ENCODE measurements at places on chromosomes 1 and 21. TPM values are rescaled to one million over a fixed set of nuclear protein-coding genes. Genes with fewer than 3 reads are reported as not detected.

DNA sequence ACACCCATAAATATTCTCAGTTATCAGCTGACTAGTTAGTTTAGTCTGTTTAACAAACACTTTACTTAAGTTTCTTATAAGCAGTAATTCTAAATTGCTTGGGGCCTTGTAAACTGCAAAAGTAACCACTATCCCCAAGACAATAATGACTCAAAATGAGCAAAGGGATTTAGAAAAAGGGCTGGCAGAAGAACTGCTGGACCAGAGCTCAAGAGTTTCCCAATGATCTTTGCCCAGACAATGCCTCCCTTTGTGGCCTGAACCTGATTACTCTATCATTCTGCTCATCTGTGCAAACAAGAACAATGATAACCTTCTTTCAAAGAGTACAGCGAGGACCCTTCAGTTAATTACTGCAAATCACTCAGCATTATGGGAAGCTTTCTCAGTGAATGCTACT lies 123.5 kb downstream of the TIAM1 start:
- no peak for DNase-seq

- DNase-seq, result no peak
Measured at GRCh38 chr1:177907000-177907399, 62.9 kb downstream of the SEC16B start.

- DNase-seq, result no peak
Measured at GRCh38 chr1:105724286-105724685, 1332.2 kb upstream of the PRMT6 start.

DNA sequence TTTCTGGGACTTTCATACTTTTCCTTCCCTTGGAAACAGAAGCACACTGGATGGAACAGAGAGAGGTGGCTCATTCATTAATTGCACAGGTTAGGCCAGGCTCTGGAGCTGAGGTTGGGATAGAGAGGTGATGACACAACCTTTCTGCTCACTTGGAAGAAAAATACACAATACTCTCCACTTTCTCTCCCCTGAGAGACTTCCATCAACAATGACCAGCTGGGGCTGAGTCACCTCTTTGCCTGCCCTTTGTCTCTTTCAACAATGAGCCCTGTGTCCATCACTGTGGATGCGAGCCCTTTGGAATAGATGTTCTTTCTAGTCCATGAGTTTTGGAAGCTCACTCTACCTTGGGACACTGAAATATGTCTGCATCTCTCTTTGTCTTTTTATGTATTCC lies 43.1 kb downstream of the ATP2B4 start:
- DNase-seq, result no peak

DNA sequence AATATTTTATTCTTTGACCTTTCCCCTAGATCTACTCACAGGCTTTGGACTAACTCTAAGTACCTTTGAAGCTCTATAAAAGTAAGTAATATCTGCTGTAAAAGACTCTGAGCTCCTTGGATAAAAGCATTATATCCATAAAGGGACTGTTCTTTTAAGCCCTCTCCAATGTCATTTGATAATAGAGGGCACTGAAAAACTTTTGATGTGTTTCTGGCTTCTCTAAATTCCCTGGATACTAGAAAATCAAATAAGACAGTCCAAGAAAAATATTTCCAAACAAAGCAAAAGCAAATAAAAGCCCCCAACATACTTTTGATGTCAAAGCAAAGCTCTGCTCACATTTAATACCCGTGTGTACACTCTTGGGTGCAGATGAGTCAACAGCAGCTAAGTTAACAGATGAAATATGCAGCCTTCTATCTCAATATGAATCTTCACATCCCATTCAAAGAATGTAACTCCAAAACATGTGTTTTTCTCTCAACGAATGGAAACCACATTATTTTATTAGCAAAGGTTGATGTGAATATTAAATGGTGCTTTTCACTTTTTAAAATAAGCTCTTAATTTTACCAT lies 230.3 kb downstream of the CENPF start:
- no peak for DNase-seq

DNA sequence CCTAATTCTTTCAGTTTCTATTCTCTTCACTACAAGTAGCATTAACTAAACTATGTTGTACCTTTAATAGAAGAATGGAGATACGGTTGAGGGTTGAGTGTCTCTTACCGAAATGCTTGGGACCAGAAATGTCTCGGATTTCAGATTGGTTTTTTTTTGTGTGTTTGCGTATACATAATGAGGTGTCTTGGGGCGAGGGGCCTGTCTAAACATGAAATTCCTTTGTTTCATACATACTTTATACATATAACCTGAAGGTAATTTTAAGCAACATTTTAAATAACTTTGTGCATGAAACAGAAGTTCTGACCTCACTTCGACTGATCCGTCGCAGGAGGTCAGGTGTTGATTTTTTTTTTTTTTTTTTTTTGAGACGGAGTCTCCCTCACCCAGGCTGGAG lies 36.3 kb upstream of the MYOCOS start:
- no peak for DNase-seq

DNA sequence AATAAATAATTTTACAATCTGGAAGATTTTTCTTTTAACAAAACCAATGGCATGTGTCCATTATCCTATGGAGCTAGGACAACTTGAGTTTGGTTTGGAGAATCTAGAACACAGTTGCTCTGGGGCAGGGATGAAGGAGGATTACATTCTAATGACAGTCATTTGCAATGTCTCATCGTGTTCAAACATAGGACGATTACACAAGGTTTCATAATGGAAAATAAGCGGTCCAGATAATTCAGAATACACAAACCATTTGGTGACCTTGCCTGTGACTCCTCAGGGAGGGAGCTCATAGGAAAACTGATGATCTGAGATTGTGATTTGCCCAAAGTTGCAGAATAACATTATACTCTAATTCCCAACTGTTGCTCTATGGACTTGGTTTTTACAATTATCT lies 27.6 kb upstream of the RGL1 start:
- no peak for DNase-seq

- DNase-seq, result no peak
Measured at GRCh38 chr1:18635891-18636595, 5.4 kb downstream of the PAX7 start.

DNA sequence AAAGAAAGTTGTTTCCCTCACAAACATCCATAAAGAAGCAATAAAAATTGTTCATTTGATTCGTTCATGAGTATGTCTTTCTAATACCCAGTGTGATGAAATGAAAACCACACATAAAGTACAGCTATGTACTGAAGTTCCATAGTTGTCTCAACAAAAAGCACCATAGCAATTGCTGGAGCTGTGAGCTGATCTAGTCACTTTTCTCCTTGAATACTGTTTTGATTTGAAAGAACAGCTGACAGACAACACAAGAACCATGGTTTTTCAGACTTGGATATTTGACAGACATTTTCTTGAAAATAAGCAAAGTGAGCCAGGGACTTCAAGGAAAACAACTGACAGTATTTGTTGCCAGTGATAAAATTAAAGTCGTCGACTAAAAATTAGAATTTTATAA lies 237.1 kb upstream of the PLD5 start:
- DNase-seq, result no peak

ISG15 gene
- total RNA-seq, result 76.7 TPM

AMY1C gene
- total RNA-seq, result not detected

DNA sequence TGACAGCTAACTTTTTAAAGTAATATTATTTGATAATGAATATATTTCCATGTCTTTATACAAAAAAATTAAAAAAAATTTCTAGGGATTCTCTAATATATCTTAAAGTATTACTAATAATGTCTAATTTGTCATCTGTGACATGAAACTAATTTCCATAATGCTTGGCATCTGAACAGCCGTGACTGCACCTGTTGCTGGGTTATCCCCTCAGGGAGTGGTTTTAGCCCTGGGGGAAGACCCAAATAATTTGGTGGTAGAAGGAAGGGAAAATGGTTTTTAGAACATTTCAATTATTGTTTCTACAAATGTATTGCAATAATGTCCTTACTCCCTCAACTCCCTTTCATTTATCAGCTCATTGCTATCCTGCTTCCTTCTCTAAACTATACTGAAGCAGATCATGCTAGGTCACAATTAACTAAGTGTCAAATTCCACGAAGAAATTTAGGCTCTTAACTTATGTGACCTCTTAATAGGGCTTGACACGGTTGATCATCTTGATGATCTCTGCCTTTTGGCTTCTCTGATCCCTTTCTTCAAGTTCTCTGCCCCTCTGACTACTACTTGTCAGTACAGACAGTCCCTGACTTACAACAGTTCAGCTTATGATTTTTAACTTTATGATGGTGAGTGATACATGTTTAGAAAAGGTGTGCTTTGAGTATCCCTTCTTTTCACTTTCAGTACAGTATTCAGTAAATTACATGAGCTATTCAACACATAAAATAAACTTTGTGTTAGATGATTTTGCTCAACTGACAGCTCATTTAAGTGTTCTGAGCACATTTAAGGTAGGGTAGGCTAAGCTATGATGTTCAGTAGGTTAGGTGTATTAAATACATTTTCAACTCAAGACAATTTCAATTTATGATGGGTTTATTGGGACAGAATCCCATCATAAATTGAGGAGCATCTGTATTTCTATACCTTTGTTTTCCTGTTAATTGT lies 26.4 kb upstream of the DPH5 start:
- DNase-seq, result no peak

MYCL gene
- not detected for total RNA-seq

RHD gene
- 0.20 TPM for total RNA-seq

DNA sequence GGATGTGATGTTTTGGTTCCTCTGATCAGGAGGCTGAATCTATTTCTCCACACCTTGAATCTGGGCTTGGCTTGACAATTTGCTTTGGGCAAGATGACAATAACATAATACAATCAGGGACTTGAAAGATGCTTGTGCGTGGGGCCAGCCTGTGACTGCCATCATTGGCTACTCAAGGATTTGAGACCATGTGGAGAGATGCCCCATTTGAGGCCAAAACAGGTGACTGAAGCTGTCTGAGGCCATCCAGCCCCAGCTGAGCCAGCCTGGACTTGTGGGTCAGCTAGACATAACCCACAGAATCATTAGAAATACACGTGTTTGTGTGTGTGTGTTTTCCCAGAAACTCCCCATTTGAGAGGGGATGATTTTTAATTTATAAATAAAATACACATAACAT lies 421.5 kb downstream of the PTPRU start:
- DNase-seq, result no peak

- peak; percentile 29 for DNase-seq
Measured at GRCh38 chr1:11364170-11364569, 91.2 kb downstream of the UBIAD1 start.

TGFB2 gene
- not detected for total RNA-seq

RTCA gene
- total RNA-seq, result 49.9 TPM

DNA sequence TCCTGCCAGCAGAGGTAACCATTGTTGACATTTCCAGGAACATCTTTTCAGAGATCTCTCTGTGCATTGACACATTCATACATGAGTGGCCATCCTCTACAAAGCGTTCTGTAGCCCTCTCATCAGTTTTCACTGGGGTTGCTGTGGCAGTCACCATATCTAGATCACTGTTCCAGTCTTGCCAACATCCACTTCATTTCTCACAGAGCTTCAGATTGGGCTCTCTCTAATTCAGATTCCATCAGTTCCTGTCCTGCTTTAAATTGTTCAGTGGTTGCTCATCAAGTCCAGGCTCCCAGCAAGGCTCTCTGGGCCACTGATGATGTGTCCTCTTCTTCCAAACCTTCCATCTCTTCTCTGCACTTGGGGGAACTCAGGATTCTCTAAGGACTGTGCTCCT lies 173.7 kb downstream of the KCNJ6 start:
- DNase-seq, result no peak

DNA sequence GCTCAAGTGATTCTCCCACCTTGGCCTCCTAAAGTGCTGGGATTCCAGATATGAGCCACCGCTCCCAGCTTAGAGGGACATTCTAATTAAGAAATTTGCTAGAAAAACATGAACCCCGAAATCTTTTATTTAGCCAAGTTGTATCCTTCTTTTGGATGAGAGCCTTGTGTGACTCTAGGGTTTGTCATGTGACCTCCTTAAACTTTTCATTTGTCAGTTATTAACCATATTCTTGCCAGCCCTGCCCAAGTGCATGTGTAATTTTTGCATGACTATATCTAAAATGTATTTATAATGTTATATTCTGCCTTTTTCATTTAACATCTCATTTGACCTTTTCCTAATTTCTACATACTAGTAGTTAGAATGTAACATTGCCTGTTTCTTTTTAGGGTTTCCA lies 1.9 kb downstream of the UTP25 start:
- DNase-seq, result no peak

DNA sequence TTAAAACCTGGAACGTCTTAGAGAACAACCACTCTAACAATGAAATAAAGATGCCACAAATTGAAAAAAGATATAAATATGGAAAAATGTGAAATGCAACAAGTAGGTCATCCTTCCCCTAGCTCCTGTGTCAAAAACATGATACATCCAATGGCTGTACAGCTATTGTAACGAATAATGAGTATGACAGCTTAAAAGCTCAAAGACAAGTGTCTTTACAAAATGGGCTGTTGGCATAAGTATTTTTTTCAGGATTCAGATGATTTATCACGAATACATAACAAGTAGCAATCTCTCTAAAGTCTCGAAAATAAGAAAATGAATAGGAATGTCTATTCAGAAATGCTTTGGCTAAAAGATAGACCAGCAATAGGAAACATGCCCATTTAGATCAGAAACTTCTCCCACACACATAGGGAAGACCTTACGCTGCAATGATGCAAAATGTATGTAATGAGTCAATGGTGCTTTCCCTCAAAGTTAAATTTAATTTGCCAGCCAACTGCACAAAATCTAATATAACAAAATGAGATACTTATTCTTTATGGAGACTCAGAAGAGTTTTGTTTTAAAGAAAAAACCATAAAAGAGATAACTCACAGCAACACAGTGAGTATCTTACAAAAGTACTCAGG lies 8.3 kb downstream of the TGFBR3 start:
- DNase-seq, result no peak

DNA sequence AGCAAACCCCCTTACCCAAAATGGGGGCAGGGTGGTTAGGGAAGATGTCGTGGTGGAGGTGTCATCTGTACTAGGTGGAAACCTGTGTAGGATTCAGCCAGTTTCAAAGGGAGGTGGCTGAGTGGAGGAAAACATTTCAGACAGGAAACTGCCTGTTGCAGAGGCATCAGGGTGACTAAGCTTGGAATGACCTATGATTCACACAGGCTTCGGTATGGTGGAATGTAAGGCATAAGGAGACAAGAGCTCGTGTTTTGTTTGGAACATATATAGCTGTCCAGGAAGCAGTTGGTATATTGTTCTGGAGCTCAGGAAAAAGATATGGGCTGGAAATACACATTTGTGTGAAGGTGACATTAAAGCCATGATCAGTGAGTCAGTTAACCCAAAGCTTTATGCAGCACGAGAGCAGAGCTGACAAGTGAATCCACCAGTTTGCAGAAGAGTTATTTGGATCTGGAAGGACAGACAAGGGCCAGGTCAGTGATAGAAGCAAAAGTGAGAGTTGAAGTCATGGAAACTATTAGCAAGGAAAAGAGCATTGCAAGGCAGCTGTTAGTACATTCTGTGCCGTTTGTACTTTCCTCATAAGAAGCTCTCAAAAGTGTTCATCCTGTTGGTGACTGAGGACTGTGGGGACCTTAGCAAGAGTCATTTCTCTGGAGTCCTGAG lies 12.2 kb downstream of the UTP25 start:
- no peak for DNase-seq

GRCh38 chr1:209876078-209876800 lies 48.5 kb downstream of the UTP25 start:
- no peak for DNase-seq
